ENCODE measurements at places on chromosomes 11 and 22. TPM values are rescaled to one million over a fixed set of nuclear protein-coding genes. Genes with fewer than 3 reads are reported as not detected.

The IRAG1 gene
- total RNA-seq = 0.89 TPM

The HBG1 gene
- total RNA-seq = not detected

The CYTH4 gene
- 0.53 TPM for total RNA-seq

The TRIM49 gene
- not detected for total RNA-seq

The ANO1 gene
- not detected for total RNA-seq

The TRIM6 gene
- total RNA-seq = 7.1 TPM

The MRGPRE gene
- not detected for total RNA-seq

The SBF2 gene
- 33.0 TPM for total RNA-seq
